ENCODE measurements at places on chromosomes 2 and 18. TPM values are rescaled to one million over a fixed set of nuclear protein-coding genes. Genes with fewer than 3 reads are reported as not detected.

GRCh38 chr2:201644001-201644400 lies 698 bp upstream of the TMEM237 start:
- DNase-seq, result no peak

DNA sequence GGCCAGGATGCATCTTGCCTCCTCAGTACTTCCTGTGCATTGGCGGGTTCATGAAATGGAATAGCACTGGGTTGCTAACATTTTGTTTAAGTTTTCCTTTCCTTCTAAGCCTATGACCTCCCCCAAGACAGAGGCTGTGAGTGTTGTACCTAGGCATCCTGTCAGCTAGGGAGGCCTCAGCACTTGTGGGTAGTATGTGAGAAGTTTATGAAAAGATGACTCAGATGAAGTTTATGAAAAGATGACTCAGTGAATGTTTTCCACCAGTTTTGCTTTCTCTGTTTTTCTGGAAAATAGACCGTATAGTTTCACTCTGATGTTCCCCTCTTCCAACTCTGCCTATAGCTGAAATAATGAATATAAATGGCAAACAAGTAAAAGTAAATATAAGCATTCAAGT lies 412.9 kb downstream of the TMEM182 start:
- DNase-seq, result no peak

DNA sequence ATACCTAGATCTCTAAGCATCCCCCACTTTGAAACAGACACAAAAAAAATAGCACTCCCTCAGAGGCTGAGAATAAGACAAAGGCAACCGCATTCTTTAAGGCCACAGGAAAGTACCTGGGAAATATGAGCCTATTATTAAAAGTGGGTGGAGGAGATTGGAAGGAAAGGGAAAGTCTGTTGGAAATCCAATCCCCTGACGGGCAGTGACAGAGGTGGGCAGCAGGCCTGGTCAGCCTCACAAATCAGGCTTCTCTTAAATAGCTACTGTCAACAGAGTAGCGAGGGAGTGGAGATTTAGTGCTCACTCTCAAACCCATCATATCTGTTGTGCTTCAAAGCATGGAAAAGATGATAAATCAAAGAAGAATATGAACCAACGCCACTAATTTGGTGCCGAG lies 324.4 kb downstream of the ALK start:
- DNase-seq, result no peak

- no peak for DNase-seq
Observed at GRCh38 chr2:72211350-72211749, 63.7 kb upstream of the CYP26B1 start.

GRCh38 chr2:233794128-233794658 lies 16.1 kb downstream of the MROH2A start:
- DNase-seq, result no peak

DNA sequence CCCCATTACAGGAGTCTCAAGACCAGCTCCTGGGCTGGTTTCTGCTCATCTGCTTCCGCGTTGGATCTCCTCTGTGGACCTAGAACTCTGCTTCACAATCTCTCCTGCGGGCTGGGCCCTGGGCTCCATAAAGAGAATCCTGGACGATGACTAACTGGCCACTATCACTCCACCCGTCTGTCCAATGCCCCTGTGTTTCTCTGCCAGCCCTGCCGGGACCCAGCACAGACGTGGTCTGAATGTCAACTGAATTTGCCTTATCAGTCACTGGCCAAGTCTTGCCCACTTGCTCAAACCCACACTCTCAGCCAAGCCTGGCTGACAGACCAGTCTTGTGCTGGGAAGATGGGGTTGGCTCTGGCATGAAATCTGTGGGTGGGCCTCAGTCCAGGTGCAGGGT lies 17.4 kb downstream of the KIF3C start:
- DNase-seq, result no peak

- DNase-seq, result no peak
Observed at GRCh38 chr2:98913916-98914712, 21.9 kb downstream of the CRACDL start.

GRCh38 chr2:240643093-240643810 lies 18.0 kb downstream of the GPR35 start:
- DNase-seq, result no peak

GRCh38 chr2:59249441-59250306 lies 1008.5 kb upstream of the FANCL start:
- DNase-seq, result no peak

GRCh38 chr2:119218478-119219064 lies 5.1 kb upstream of the STEAP3 start:
- DNase-seq, result no peak

- no peak for DNase-seq
Observed at GRCh38 chr2:73359915-73360697, 25.5 kb upstream of the ALMS1 start.

DNA sequence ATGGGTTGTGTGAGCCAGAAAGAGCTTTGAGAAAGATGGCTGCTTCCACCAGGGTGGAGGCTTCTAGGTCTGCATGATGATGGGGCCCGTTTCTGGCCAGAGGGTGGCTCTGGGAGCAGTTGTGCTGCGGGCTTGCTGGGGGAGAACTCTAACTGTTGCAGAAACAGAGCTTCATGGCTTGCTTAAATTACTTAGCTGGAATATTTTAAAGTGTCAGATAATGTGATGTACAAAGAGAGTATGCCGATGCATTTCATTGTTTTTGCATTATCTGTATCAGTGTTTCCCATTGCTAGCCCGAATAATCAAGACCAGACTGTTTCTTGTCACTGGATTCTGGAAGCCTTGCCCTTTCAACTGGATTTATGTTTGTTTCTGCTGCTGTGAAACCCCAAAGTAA lies 6.3 kb upstream of the DRC1 start:
- no peak for DNase-seq

DNA sequence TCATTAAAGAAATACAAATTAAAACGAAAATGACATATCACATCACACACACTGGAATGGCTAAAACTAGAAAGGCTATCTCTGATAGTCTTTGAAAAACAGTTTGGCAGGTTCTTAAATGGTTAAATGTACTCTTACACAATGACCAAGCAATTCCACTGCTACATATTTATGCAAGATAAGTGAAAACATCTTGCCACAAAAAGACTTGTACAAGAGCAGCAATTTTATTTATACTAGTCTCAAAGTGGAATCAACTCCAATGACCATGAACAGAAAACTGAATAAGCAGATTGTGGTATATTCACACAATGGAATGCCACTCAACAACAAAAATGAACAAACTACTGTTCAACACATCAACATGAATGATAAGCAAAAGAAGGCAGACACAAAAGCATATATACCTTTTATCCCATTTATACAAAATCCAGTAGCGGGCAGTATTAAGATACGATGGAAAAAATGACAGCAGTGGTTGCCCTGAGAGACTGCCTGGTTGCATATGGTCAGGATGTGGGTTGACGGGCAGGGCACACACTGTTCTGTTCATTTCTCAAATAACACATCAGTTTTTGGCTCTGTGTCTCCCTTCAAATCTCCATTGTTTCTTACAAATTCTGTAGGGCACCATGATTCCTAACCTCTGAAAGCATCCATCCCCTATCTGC lies 25.4 kb downstream of the SP100 start:
- no peak for DNase-seq

DNA sequence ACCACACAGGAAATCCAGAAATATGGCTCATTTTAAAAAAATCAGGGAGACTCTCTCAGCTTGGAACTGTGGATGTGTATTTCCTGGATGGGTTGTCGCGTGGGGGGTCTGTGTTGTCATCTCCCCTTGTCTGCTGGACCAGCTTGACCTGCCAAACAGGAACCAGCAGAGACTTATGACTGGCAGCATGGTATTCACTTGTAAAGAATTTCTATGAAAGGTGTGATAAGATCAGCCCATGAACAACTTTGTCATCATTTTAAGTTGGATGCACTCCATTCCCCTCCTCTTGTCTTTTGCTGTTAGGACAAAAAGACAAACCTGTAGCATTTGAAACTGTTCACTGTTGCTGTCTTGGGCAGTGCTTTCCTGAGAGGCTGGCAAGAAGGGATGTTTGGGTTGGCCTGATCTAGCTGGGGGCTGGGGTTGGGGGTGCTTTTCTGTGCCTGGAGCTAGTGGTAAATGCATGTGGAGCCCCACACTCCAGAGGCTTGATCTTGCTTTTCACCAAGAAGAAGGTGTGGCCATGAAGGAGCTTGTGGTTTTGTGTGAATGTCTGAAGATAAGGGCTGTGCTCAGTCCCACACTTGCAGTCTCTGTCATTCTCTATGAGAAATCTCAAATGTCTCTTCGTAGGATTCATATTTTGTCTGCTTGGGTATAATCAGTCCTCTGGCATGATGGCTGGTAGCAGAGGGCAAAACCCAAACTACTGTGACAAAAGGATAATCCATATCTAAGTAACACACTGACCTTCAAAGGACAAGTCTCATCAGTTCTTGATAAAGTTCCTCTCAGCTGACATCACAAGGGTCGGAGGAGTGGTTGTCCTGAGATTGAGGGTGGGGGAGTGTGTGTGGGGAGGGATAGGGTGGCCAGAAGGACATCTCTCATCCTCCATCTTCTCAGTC lies 39.0 kb downstream of the RALB start:
- peak; percentile 33 for DNase-seq

DNA sequence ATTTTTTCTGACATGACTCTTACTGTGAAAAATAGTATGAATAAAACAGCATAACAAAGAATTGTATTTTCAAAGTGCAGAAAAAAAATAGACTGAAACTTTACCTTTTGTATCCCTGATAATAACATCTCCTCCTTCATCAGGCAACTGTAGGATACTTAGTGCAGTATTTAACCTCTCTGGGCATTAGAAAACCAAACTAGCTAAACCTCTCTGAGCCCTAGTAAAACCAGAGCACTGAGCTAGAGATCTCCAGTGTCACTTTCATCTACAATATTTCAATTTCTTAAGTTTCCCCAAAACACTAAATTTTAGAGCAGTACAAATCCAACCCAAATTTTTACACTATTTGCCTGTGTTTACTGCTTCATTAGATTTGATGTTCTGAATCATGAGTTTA lies 594.0 kb upstream of the LINC00305 start:
- no peak for DNase-seq

DNA sequence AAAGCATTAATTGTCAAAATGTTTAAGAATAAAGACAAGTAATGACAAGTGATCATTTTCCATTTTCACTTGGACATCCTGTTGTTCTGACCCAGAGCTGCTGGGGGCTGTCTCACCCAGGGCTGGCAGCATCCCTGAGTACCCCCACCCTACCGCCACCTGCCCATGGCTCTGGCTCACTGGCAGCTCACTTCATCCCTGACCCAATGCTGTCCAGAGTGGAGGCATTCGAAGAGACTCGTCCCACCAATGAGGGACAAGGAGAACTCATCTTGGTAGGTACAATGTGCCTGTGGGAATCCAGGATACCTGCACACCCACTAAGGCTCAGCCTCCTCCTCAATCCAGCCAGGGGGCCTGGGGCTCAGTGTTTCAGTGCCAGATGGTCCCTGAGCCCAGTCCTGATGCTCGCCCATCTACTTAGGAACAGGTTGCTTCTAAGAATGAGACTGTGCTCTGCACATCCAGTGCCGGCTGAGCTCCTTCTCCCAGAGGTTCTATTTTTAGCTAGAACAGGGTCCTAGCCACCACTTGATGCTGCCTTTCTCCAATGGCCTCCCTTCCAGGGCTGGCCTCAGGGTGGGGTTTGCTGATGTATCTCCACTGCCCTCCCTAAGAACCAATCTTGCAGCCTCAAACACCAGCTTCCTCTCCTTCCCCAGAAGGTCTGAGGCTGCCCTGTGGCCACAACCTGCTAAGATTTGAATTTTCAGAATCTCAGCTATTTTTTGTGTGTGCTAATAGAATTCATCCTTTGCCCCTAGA lies 53.7 kb downstream of the ADD2 start:
- no peak for DNase-seq

DNA sequence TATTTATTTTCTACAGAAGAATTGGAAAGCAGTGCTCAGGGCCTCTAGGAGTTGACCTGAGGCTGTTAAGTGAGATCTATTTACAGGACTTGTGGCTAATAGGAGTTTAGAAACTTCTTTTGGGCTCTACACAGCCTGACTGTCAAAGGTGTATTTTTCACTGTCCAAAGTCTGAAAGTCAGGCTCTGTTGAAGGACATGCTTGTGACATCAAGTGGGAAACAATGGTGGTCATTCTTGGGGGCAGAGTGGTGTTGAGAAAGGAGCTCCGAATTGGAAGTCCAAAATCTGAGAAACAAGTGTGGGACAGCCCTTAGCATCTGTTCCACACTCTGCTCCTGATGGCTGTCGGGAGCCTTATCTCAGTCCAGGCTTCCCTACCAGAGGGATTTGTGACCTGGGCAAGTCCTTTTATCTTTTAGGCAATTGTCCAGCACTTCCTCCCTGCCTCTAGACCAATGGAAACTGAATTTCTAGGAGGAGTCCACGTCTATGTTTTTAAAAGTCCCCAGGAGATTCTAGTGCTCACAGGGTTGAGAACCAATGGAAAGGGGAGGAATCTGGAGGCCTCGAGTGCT lies 76.4 kb downstream of the LIPG start:
- no peak for DNase-seq

- DNase-seq, result peak; percentile 19
Observed at GRCh38 chr18:6729247-6730091, at the start of gene ARHGAP28. ARHGAP28 (plus strand) TSS chr18:6729716; CDS start chr18:6729822, 106 bp downstream.

GRCh38 chr2:39486071-39486470 lies 49.0 kb upstream of the MAP4K3 start:
- DNase-seq, result no peak

- no peak for DNase-seq
Observed at GRCh38 chr18:41370740-41371139, 584.3 kb upstream of the PIK3C3 start.

- no peak for DNase-seq
Observed at GRCh38 chr2:214695789-214696188, 113.7 kb downstream of the BARD1 start.

GRCh38 chr2:214577769-214578168 lies 166.9 kb downstream of the VWC2L start:
- no peak for DNase-seq

ZNF804A gene
- polyA plus RNA-seq, result 0.05 TPM

IL1R1 gene
- polyA plus RNA-seq, result 6.9 TPM

SMC6 gene
- polyA plus RNA-seq, result 12.3 TPM

PNPT1 gene
- 16.8 TPM for polyA plus RNA-seq

ZSWIM2 gene
- not detected for polyA plus RNA-seq

KCNK3 gene
- polyA plus RNA-seq, result not detected

CCL20 gene
- 0.70 TPM for polyA plus RNA-seq

NGEF gene
- 0.13 TPM for polyA plus RNA-seq

XDH gene
- polyA plus RNA-seq, result 40.6 TPM

ARHGAP28 gene
- polyA plus RNA-seq, result 0.43 TPM

POTEI gene
- polyA plus RNA-seq, result not detected
